ENCODE measurements at places on chromosomes 4 and X.

DNA sequence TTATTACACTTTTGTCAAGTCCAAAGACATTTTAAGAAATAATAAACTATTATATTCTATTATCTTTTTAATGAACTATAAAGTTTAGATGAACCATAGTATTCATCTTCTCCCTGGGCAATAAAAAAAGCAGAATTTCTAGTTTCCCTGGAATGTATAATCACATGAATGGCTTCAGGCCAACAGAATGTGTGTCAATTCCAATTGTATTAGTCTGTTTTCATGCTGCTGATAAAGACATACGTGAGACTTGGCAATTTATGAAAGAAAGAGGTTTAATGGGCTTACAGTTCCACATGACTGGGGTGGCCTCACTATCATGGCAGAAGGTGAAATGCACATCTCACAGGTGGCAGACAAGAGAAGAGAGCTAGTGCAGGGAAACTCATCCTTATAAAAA lies 70.7 kb upstream of the ANXA10 start:
- no peak for DNase-seq

GRCh38 chr4:114316789-114317188 lies 281.8 kb upstream of the UGT8 start:
- DNase-seq: no peak

- no peak for DNase-seq
These were observed 166.4 kb downstream of the TSPAN5 start for GRCh38 chr4:98491899-98492559.

- DNase-seq: no peak
These were observed 7.4 kb upstream of the NFKB1 start for GRCh38 chr4:102493794-102494193.

DNA sequence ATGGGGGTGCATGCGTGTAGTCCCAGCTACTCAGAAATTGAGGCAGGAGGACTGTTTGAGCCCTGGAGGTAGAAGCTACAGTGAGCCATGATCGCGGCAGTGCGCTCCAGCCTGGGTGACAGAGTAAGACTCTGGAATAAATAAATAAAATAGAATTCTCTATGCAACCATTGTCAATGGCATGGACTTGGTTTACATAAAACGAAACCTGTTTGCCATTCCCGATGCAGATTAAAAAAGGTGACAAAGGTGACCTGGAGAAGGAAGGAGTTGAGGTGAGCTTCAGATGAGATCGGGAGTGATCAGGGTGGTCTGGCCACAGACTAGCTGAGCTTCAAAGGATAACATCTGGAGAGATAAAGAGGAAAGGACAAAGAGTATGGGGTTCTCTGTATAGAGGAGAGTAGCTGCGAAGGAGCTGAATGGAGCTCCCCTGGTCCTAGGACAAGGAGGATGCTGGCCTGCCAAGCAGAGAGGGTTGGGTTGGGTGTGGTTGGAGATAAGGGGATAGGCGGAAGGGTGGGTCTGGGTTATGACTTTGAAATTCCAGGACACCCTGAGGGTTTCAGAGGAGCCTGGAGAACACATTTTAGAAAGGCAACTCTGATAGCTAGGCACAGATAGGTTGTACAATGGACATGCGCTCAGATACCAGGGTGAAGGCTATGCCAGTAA lies 98.6 kb downstream of the RBM47 start:
- no peak for DNase-seq

- DNase-seq: no peak
These were observed 436.2 kb downstream of the KCNIP4 start for GRCh38 chr4:21512353-21512752.

- DNase-seq: no peak
These were observed 44.8 kb upstream of the NEIL3 start for GRCh38 chr4:177264788-177265422.

DNA sequence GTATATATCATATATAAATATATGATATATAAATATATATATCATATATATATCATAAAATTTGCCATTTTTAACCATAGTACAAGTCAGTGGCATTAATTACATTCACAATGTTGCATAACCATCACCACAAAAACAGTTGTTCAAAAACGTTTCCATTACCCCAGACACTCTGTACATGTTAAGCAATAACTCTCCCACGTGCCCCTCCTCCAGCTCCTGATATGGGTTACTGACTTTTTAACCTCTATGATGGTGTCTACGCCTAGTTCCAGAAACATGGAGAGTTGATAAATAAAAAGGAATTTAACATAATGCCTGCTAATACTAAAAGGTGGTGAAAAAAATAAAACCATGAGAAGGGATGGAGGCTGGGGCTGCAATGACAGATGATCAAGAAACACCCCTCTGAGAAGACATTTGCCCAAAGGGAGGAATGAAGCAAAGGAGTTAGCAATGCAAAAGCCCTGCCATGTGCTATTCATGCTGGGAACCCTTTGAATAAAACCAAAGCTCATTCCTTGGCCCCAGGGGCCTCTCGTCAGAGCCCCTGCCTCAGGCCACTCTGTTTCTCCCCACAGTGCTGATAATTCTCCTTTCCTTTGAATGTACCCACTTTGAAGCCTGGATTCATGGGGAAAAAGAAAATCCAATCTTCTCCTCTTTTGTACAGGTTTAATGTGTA lies 144.3 kb downstream of the NWD2 start:
- no peak for DNase-seq

- no peak for DNase-seq
These were observed 48.1 kb upstream of the HMX1 start for GRCh38 chr4:8919651-8920288.
